ENCODE measurements at places on chromosomes 4 and X.

GRCh38 chr4:45442466-45442865 lies 681.4 kb downstream of the GABRG1 start:
- no peak for DNase-seq
- no peaks in the 10 kb centered on the region for H3K36me3 ChIP-seq
- no peaks in the 10 kb centered on the region for H3K27me3 ChIP-seq
- no peaks in the 10 kb centered on the region for H3K4me1 ChIP-seq

- H3K4me1 ChIP-seq = no peaks in the 10 kb centered on the region
- no peaks in the 10 kb centered on the region for H3K36me3 ChIP-seq
- DNase-seq = no peak
- no peaks in the 10 kb centered on the region for H3K27me3 ChIP-seq
- no peak overlapping the region for H3K27ac ChIP-seq
Observed at GRCh38 chr4:2352171-2352570, 66.3 kb downstream of the ZFYVE28 start.

DNA sequence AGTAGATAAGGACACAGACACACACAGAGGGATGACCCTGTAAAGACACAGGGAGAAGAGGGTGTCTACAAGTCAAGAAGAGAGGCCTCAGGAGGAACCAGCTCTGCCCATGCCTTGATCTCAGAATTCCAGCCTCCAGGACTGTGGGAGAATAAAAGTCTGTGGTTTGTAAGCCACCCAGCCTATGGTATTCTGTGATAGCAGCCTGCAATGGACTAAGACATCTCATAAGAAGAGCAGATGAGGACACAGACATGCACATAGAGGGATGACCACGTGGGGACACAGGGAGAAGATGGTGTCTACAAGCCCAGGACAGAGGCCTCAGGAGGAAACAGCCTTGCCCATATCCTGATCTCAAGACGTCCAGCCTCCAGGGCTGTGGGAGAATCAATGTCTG lies 9.4 kb downstream of the XG start:
- DNase-seq = no peak
- no peaks in the 10 kb centered on the region for H3K4me1 ChIP-seq
- no peaks in the 10 kb centered on the region for H3K27me3 ChIP-seq
- no peaks in the 10 kb centered on the region for H3K36me3 ChIP-seq

DNA sequence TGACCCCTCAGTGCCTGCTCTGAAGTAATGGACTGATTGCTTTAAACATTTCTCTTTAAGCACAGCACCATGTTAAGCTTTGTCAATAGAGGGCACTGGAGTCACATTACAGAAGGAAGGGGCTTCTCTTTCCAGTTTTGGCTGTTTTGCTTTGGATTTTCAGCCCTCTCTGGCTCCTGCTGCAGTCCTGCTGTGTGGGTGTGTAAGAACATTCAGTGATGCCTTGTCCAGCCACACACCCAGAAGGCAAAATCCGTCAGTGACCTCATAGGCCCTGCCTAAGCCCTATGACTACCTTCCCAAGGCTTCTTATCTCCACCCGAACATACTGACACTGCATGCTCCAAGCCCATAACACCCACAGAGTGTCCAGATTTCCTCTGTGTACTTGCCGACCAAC lies 215.3 kb upstream of the CTSO start:
- no peak for DNase-seq
- H3K4me3 ChIP-seq = no peak overlapping the region
- H3K4me1 ChIP-seq = no peaks in the 10 kb centered on the region
- H3K27ac ChIP-seq = no peak overlapping the region
